Stimulated activated CD8-positive, alpha-beta memory T cell treated with anti-CD3 and anti-CD28 coated beads, Interleukin-4, amount 100 ng/mL, for 48 hours (primary cell): ENCODE measurements at places on chromosomes 7 and 10.

- peak; percentile 22 for DNase-seq
These were observed 36.4 kb upstream of the SRRM3 start for GRCh38 chr7:76165106-76165972.

GRCh38 chr7:85068799-85069198 lies 118.1 kb downstream of the SEMA3D start:
- no peak for DNase-seq

DNA sequence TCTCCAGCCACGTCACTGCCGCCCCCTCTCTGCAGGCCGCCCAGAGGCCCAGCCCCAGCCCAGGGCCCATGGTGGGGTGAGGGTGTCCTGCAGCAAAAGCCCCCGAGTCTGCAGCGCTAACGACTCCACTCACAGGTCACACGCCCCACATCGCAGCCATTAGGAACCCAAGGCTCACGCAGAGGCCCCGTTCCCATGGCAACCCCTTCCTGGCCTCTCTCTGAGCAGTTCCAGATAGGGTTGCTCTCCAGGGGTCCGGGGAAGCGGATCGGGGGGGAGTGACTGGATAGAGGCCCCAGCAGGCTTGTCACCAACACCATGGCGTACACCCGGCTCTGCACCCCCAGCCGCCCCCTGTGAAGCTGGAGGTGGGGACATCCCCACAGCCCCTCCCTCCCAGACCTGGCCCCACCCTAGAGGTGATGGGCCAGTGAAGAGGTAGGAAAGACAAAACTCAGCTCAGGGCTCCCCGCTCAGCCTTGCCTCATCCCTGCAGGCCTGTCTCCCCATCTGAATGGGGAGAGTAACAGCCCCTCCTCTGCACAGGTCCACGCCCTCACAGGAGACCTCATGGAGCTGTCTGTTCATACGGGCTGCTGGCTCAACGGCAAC lies 41.2 kb downstream of the TNRC18 start:
- DNase-seq = no peak

DNA sequence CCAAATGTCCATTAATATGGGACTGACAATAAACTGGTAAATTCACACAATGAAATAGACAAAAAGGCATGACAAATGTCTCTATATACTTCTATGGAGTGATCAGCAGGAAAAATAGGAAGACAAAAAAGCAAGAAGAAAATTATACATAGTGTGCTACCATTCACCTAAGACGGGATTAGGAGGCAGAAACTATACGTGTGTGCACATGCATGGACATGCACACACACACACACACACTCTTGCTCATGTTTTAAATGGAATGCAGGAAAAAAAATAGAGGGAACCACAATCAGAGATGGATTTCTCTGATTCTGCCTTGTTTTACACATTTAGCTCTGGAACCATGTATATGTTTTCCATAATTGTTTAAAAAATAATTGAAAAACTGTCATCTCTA lies 119.0 kb downstream of the ZFAND4 start:
- no peak for DNase-seq

GRCh38 chr10:21953585-21954057 lies 49.9 kb downstream of the DNAJC1 start:
- DNase-seq = no peak

DNA sequence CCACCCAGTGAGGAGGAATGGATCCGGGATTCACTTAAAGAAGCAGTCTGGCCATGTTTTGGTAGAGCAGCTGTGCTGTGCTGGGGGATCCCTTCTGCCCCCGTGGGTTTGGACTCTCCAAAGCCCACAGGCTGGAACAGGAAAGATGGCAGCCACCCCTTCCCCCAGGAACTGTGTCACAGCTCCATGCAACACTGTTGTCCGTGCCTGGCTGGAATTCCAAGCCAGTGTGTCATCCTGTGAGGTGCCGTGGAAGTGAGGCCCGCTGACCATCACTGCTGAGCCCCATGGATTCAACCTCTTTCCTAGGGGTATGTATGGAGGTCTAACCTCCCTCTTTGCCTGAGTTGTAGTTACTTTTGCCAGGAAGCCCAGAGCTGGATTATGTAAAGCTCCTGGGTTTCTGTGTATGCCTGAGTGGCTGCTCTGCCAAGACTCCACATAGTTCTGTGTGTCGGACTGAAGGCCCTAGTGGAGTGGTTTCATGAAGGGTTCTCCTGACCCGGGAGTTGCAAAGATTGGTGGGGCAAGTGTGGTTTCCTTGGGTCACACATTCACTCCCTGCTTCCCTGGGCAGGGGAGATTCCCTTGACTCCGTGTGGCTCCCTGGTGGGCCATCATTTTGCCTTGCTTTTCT lies 35.1 kb upstream of the PCGF5 start:
- DNase-seq = no peak

DNA sequence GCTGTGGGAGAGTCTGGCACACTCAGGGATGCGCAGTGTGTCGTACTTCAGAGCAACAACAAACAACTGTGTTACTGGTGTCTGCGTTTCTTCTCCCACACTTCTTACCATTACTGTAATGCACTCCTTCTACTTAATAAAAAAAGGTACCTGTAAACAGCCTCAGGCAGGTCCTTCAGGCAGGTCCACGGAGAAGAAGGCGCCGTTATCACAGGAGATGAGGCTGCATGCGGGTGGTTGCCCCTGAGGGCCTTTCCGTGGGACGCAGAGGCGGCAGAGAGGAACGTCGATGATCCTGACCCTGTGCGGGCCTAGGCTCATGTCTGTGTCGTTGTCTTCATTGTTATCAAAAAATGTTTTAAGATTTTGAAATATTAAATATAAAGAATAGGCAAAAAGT lies 29.4 kb downstream of the NKX6-2 start:
- DNase-seq = no peak

DNA sequence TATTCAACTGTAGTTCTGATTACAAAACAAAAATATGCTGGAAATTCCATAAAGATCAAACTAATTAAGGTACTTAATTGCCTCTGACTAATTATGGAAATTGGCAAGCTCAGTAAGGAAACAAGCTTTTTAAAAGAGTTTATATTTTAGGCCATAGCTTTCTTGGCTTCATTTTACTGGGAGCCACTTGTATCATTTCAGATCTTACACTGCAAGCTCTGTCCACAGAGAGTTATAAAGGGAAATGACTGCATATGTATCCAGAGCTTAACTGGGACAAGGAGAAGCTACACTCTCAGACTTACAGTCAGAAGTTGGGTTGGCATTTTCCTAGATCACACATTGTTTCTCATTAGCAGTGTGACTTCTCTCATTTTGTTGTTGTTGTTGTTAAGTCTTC lies 92.4 kb downstream of the LRRN3 start:
- DNase-seq = no peak

DNA sequence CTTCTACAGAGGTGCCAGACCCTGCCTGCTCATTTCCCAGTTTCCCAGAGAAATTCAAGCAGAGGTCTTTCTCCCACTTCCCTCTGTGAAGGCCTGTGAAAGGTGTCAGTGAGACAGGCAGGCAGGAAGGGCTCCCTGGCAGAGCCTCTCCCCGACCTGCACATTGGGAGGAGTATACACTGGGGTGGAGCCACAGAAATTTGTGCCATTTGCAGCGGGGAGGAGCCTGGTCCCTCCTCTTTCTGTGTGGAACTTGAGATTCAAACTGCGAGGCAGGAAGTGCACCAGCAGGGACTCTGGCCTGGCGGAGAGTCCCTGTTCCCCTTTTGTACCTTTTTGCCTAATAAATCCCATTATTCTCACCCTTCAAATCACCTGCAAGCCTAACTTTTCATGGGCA lies 54.6 kb upstream of the OPN4 start:
- no peak for DNase-seq

DNA sequence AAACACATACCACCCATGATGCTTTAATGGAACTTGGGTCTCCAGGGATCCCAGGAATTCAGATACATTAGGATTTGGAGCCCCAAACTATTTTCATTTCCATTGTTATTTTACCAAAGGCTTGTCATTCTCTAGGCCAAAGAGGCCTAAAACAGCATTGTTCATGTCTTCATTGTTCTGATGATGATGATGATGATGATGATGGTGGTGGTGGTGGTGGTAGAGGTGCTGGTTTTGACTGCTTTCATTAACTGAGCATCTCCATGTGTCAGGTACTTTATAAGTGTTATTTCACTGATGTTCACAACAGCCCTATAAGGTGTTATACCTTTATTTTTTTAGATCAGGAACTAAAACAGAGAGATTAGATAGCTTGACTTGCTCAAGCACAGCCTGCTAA lies 12.2 kb upstream of the RBM20 start:
- no peak for DNase-seq

DNA sequence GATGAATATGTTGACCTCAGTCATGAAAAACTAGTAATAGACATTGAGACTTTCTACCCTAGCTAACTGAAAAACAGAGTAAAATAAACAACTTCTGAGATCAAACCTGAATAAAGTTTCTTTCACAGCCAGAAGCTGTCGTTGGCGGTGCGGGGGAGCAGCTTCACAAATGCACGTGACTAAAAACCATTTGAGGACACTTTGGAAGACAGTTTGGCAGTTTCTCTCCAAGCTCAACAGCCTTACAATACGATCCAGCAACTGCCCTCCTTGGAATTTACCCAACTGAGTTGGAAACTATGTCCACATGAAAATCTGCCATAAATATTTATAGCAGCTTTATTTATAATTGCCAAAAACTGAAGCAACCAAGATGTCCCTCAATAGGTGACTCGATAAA lies 63.1 kb downstream of the CYTH3 start:
- no peak for DNase-seq

- DNase-seq = no peak
These were observed 214.2 kb upstream of the KAT6B start for GRCh38 chr10:74612195-74612594.

- DNase-seq = no peak
These were observed 4.9 kb downstream of the ZDHHC16 start for GRCh38 chr10:97450828-97451227.

DNA sequence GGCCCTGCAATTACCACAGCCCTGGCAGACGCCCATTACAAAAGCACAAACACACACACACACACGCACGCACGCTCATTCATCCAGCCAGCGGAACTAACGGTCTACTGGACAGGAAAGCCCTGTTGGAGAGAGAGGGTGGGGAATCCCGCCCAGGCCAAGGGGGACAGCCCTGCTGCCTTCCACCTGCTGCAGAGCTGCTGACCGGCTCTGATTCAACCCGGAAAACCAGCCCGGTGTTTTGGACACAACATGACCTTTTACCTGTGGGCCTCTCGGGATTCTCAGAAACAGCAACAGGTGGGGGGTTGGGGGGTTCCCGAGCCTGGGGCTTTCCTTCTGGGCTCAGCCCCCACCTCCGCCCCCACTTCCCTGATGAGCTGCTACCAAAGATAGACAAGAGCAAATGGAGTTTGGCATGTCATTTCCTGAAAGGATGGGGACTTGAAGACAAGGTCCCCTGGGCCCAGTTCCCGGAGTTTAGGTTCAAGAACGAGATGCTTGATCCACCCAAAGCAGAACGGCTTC lies 18.5 kb upstream of the SERPINE1 start:
- no peak for DNase-seq

GRCh38 chr7:135414850-135415439 lies 95.0 kb downstream of the CNOT4 start:
- DNase-seq = peak; percentile 36

GRCh38 chr7:97770850-97771249 lies 39.0 kb downstream of the TAC1 start:
- DNase-seq = no peak

DNA sequence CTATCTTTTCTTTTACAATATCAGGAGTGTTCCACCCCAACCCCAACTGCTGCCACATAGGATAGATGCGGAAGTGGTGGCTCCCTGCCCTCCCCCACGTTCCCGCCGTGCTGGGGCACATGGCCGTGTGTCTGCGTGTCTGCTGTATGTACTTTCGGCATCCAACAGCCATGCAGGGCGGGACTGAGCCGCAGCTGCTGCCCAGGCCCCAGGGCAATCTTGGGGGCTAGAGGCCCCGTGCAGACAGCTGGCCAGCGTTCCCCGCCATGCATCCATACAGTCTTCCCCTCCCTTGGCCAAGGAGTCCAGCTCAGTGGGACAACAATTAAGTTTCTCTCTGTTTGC lies 162.7 kb downstream of the DGKB start:
- DNase-seq = no peak

DNA sequence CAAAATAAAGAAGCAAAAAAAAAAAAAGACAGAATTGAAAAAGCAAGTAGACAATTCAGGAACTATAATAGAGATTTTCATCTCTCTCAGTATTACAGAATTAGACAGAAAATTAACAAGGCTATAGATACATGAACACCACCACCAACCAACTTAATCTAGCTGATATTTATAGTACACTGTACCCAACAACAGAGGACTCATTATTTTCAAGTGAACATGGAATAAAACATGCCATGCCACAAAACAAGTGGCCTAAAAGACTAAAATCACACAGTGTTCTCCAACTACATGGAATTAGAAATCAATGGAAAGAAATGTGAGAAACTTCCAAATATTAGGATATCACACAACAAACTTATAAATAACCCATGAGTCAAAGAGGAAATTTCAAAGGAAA lies 9.1 kb downstream of the TMEM168 start:
- no peak for DNase-seq

DNA sequence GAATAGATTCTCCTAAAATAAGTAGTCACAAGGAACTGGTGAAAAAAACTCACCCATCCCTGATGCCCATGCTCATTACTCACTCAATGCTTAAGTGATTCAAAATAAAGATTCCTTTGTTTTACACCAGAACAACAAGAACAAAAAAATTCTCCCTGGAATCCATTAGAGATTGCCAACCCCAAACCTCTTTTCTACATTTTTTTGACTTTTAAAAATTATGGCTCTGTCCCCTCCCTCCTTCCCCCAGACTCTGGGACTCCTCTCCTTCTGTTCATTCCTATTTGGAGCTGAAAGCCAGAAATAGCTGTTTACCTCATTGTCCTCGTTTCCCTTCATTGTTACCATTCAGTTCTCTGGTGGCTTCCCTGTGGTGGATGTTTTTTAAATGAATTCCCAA lies 63.2 kb upstream of the FHIP2A start:
- DNase-seq = no peak
